ENCODE measurements at places on chromosomes 6 and 20.

DNA sequence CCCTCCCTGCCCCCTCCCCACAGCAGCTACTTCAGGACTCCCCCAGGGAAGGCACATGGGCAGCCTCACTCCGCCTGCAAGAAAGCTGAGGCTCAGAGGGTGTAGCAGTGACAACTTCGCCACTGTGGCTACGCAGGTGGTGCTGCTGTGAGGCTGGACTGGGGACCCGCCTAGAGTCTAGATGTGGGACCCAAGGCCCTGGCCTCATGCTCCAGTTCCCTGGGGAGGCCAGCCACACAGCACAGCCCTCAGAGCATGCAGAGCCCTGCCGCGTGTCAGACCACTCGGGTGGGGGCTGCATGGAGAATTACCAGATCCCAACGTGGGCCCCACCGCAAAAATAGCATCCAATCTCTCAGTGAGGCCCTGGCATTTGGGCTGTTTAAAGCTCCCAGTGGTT is 30.8 kb upstream of the VSTM2L start:
- DNase-seq: no peak

GRCh38 chr20:51140671-51141070 is 117.8 kb upstream of the KCNG1 start:
- no peak for DNase-seq

- no peak for DNase-seq
Measured at GRCh38 chr6:35664945-35665344, 23.8 kb downstream of the FKBP5 start.

- no peak for DNase-seq
Measured at GRCh38 chr20:2833761-2834160, 6.7 kb downstream of the PCED1A start.

DNA sequence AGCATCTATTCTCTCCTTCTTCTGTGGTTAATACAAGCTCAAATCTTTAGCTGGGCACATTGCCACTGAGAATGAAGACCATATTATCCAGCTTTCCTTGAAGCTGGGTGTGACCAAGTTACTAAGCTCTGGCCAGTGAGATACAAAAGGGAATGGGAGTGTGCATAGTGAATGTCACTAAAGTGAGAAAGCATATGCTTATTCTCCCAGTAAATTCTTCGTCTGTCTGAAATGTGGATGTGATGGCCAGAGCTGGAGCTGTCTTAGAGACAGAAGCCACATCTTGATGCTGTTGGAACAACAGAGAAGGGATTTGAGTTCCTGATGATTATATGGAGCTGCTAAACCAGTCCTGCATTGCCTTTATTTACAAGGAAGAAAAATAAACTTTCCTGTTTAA is 60.1 kb downstream of the SESN1 start:
- DNase-seq: no peak

- peak; percentile 66 for DNase-seq
Measured at GRCh38 chr20:9829835-9830234, 9.0 kb downstream of the PAK5 start.

GRCh38 chr20:34951252-34951651 is 4.4 kb downstream of the GSS start:
- DNase-seq: no peak

Measured in GM23338 (cell line).